Right kidney (tissue), 9 donors: ENCODE measurements at places on chromosomes 5 and 9.

GRCh38 chr5:141732417-141732816 lies 50.4 kb upstream of the ARAP3 start:
- no peak for DNase-seq

GRCh38 chr9:35115680-35116538 lies at the start of gene ATOSB:
TSS of gene ATOSB (minus strand) at chr9:35115862. CDS start at chr9:35108274, 7,588 bp downstream.
- peak; percentile 92 for DNase-seq

GRCh38 chr5:140607031-140607430 lies 25.9 kb downstream of the CD14 start:
- DNase-seq, result no peak

GRCh38 chr5:162209005-162209605 lies 141.5 kb downstream of the GABRG2 start:
- peak; percentile 16 for DNase-seq

DNA sequence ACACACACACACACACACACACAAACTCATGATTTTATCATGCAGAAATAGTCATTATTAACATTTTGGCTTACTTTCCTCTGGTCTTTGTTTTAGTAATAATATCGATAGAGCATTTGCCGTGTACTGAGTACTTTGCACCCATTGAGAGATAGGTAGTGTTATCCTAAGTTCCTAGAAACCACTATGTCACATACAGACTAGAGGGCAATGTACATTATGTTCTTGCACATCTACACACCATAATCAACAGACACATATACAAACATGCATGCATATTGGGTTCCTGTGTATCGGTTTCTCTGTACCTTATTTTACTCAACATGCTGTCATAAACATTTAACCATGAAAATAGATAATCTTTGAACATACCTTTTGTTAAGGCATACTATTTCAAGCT lies 45.7 kb downstream of the MAT2B start:
- DNase-seq, result no peak

- no peak for DNase-seq
Observed at GRCh38 chr9:37969130-37969529, 65.2 kb upstream of the SLC25A51 start.

DNA sequence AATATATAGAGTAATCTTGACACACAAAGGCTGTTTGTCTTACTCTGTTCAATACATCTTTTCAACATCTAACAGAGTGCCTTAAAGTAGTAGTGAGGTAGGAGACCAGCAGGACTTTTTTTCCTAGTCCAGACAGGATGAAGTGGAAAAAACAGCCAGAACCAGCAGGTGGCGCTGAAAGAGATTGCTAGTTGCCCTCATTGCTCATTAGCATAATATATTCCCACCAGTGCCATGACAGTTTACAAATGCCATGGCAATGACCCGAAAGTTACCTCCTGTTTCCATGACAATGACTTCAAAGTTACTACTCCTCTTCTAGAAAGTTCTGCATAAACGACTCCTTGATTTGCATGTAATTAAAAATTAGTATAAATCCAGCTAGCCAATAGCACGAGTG lies 387.4 kb downstream of the ACTL7B start:
- DNase-seq, result no peak

DNA sequence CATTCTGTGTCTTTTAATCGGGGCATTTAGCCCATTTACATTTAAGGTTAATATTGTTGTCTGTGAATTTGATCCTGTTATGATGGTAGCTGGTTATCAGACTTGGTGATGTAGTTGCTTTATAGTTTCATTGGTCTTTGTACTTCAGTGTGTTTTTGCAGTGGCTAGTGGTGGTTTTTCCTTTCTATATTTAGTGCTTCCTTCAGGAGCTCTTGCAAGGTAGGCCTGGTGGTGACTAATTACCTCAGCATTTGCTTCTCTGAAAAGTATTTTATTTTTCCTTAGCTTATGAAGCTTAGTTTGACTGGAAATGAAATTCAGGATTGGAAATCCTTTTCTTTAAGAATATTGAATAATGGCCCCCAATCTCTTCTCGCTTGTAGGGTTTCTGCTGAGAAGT lies 156.9 kb downstream of the CNTLN start:
- DNase-seq, result no peak

GRCh38 chr9:82020331-82020730 lies 31.8 kb downstream of the SPATA31D1 start:
- DNase-seq, result no peak

DNA sequence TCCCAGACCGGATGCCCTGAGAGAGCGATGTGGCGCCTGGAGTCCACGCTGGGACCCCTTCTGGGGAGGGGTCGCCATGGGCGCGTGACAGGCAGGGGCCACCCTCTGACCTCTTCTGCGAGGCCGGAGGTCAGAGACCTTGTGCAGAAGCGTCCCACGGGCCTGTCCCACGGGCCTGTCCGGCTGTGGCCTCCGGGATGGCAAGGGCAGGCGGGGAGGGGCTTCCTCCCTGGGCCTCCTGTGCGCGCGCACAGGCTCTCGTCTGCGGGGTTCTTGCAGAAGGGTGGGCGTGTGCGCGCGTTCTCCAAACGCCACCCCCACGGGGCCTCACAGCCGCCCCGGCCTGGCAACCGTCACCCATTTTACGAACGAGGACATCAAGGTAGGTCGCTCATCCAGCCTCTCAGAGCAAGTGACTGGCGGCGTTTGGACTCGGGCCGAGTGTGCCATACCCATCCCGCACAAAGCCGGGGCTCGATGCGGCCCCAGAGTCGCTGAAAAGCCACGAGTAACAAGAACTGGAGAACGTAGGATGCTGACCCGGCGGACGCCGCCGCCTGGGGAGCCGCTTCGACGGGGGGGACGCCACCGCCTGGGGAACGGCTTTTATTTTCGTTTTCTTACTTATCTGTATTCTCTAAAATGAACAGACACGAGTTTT lies 897 bp downstream of the AHRR start:
- DNase-seq, result peak; percentile 46

DNA sequence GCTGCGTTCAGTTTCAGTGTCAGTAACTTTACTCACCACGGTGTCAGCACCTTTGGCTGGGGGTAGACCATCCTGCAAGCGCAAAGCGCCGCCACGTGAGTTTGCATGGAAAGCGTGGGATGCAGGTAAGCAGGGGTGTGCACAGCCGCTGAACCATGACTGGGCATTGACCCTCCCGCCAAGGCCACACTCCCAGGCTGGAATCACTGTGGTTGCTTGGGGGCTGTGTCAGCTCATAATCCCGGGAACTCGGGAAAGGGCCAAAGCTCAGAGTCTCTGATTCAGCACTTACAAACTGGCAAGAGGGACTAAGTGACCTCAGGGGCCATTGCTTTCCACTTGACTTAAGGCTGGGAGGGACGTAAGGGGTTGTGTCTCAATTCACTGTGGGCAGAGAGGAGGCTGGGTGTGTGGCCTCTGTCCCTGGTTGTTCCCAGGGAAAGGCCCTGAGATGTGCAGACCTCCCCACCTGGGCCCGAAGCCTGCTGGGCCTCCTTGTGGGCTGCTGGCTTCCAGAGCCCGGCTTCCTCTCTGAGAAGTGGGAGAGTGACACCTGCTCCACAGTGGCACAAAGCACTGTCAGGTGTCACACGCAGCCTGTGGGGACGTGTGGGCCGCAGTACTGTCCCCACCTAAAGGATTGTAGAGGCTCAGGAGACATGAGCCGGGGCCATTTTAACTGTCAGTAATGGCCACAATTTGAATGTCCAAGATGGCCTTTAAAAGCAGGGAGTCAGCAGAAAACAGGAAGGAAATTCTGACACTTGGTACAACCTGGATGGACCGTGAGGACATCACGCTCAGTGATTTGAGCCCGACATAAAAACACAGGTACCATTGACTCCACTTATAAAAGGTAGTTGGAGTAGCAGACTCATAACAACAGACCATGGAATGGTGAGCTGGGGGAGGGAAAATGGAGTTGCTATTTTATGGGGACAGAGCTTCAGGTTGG lies 16.7 kb downstream of the ABO start:
- DNase-seq, result peak; percentile 58

DNA sequence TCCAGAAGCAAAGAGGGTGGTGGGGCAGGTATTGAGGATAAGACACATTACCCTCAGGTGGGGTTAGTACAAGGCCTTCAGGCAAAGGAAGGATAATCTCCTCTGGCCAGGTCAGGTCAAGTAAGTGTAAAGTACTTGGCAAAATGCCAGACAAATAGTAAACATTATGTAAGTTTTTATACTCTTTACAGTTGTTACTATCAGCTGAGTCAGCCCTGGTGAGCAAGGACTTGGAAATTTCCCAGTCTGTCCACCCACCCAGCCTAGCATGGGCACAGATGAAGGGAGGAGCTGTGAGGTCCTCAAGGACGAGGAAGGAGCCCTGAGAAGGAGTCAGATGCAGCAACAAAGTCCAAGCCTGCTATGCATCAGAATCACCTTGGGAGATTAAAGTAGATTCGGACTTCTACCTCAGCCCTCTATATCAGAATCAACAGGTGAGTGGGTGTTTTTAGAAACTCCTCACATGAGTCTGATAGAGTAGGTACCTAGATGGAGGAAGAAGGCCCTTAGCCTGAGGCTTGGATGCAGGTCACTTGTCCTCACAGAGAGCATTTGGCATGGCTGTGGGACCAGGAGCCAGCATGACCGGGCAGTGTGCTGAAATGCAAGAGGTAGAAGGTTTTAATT lies 50.2 kb upstream of the BARX1 start:
- no peak for DNase-seq

GRCh38 chr5:174418809-174419539 lies 305.4 kb upstream of the MSX2 start:
- peak; percentile 77 for DNase-seq

GRCh38 chr5:76960004-76960625 lies 7.3 kb downstream of the CRHBP start:
- no peak for DNase-seq

DNA sequence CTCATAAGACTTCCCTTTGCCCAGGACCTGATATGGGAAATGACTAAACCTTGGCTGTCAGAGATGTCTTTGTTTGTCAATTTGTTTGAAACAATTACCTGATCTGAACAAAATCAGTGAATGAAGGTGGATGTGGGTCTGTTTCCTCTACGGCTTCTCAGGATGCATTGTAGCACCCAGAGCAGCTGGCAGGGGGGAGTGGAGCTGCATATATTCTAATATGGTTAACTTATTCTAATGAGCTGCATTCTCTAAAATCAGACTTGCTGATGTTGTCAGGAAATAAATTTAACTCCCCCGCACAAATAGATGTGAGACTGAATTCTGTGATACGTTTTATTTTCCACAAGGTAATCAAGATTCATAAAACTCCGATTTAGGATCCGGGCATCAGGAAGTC lies 665.4 kb downstream of the MAT2B start:
- no peak for DNase-seq

DNA sequence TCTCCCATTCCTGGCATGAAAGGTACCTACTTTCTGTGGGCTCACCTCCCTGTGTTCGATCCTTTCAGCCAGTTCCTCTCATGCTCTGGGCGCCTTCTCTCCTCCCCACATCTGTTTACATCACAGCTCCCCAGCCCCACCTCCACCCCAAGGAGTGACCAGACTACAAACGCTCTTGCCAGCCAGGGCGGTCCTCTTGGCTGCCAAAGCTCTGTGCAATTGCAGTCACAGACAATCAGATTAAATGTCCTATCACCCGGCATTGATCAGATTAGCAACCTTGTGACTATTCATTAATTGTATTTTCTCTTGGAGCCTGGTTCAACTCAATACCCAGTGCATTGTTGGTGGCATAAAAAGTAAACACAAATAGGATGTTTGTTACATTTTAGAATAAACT lies 211.2 kb upstream of the TBCA start:
- DNase-seq, result no peak

DNA sequence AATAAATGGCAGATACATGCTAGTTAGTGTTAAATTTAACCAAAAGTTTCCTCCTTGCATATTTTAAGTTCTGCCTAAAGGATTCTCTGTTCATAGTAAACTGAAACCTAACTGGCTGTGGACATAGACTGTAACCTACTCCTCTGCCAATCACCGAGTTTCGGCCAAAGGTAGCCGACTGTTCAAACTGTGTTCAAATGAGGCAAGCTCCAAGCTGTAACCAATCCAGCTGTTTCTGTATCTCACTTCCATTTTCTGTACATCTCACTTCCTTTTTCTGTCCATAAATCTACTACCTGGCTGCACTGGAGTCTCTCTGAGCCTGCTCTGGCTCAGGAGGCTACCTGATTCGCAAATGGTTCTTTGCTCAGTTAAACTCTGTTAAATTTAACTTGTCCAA lies 44.1 kb downstream of the KCNV2 start:
- no peak for DNase-seq

DNA sequence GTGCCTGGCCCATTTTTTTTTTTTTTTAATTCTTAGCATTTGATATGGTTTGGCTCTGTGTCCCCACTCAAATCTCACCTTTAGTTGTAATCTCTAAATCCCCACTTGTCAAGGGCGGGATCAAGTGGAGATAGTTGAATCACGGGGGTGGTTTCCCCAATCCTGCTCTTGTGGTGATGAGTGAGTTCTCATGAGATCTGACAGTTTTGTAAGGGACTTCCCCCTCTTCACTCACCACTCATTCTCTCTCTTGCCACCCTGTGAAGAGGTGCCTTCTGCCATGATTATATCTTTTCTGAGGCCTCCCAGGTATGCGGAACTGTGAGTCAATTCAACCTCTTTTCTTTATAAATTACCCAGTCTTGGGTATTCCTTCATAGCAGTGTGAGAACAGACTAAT lies 27.2 kb downstream of the NDUFAF2 start:
- no peak for DNase-seq

DNA sequence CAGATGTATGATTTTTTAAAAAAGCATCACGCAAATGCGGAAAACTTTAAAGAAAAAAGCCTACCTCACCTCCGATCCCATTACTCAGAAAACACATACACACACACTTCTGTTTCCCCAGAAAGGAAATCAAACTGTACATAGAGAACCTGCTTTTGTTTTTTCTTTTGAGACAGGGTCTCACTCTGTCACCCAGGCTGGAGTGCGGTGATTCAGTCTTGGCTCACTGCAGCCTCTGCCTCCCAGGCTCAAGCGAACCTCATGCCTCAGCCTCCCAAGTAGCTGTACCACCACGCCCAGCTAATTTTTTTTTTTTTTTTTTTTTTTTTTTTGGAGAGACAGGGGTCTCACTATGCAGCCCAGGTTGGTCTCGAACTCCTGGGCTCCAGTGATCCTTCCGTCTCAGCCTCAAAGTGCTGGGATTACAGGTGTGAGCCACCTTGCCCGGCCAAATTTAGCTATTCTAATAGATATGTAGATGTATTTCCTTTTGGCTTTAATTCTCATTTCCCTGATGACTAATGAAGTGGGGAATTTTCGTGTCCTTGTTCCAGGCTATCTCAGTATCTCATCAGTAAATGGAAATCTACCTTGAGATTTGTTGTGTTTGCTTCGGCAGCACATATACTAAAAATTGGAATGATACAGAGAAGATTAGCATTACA lies 25.7 kb upstream of the EEIG1 start:
- no peak for DNase-seq

- DNase-seq, result no peak
Observed at GRCh38 chr5:150457121-150457520, 7.6 kb upstream of the RPS14 start.

DNA sequence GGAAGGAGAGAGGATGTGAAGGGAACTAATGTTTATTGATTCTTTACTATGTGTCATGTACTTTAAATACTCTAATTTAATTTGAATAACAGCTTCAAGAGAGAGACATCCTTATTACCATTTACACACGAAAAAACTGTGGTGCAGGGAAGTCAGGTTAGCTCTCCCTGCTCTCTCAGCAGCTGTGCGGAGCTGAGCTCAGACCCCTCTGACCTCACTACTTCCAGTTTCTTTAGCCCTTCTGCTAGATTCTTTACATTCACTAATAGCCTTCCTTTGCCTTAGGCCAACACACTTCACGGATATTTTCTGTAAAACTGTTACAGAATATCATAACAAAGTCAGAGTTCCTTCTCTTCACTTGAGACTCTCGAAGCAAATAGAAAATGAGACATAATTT lies 131.3 kb upstream of the ARRDC3 start:
- no peak for DNase-seq

GRCh38 chr9:135480940-135481310 lies 1.3 kb downstream of the PPP1R26 start:
- DNase-seq, result no peak
